ENCODE measurements at places on chromosomes 12 and 14.
A peak's percentile ranks its signal among the peaks of the same experiment; 100 is the strongest.

- no peak for DNase-seq
- H3K36me3 ChIP-seq = no peaks in the 10 kb centered on the region
- no peak overlapping the region for H3K4me3 ChIP-seq
- H3K27ac ChIP-seq = no peak overlapping the region
Measured at GRCh38 chr14:83940253-83940652, 1589.7 kb upstream of the FLRT2 start.

- H3K27me3 ChIP-seq = no peaks in the 10 kb centered on the region
- no peaks in the 10 kb centered on the region for H3K4me1 ChIP-seq
- no peaks in the 10 kb centered on the region for H3K36me3 ChIP-seq
- no peak overlapping the region for H3K27ac ChIP-seq
- no peak for DNase-seq
Measured at GRCh38 chr12:105705765-105706164, 375.3 kb downstream of the C12orf75 start.

DNA sequence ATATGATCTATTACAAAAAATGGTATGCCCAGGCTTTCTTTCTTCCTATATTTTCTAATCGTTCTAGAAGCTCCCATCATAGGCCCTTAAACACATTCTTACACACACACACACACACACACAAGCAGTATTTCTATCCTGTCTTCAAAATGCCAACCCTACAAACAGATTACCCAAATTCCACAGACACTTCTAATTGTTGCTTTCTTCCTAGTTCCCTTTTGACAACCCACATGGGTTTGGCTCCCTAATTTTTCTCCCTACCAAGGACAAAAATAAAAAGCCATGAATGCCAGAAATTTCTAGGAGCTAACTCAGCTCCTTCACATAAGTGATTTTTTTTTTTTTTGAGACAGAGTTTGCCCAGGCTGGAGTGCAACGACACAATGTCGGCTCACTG lies 60.3 kb upstream of the NTF3 start:
- H3K4me1 ChIP-seq = no peaks in the 10 kb centered on the region
- no peak overlapping the region for H3K4me3 ChIP-seq
- no peaks in the 10 kb centered on the region for H3K27me3 ChIP-seq
- no peaks in the 10 kb centered on the region for H3K36me3 ChIP-seq

DNA sequence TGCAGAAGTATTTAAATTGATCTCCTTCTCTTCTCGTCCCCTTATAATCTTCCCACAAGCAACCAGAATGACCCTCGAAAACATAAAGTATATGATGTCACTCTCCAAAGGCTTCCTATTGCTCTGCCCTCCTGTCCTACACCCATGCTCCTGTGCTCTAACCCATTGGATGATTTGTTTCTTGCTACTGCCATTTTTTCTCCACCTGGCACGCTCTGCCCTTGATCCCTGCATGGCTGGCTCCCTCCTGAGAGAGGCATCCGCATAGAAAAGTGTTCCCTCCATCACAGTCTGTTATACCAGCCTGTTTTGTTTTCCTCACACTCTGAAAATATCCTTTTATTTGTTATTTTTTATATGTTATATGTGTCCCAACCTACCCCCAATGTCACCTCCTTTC lies 19.8 kb downstream of the MYRFL start:
- H3K4me1 ChIP-seq = no peaks in the 10 kb centered on the region
- H3K4me3 ChIP-seq = no peak overlapping the region
- H3K36me3 ChIP-seq = no peaks in the 10 kb centered on the region
- no peaks in the 10 kb centered on the region for H3K27me3 ChIP-seq
- no peak overlapping the region for H3K27ac ChIP-seq

GRCh38 chr12:94230357-94230905 lies 82.1 kb downstream of the PLXNC1 start:
- H3K27ac ChIP-seq = no peak overlapping the region
- H3K4me3 ChIP-seq = no peak overlapping the region
- peaks cover 13% of the 10 kb centered on the region for H3K4me1 ChIP-seq
- no peak for DNase-seq

DNA sequence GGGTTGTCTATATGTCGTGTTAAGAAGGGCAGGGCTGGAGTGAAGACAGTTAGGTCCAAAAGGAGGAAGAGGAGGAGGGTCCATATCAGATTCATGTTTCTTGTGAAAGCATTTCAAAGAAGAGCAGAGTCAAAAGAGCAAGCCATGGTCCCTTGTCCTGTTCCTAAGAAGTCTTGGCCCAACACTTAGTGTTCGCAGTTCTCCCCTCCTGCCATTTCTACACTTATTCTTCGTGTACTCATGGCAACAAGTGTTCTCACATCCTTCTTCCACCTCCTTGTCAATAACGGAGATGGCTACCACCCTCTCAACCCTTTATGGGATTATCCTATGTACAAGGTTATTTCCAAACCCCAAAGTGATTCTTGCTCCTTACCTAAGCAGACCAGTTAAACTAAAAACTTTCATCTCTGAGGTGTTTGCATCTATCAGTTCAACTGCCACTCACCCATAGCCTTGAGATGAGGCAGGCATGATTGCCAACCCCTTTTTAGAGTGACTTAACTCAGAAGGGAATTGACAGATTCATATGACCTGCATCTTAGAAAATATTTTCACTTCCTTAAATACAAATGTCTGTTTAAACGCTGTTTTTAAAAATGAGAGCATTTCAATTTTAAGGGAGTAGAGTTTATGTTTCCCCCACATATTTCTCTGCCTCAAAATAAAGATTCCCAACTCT lies 19.8 kb upstream of the RNASE2 start:
- DNase-seq = no peak
- H3K36me3 ChIP-seq = no peaks in the 10 kb centered on the region
- H3K4me3 ChIP-seq = no peak overlapping the region
- H3K4me1 ChIP-seq = no peaks in the 10 kb centered on the region
- no peak overlapping the region for H3K27ac ChIP-seq

DNA sequence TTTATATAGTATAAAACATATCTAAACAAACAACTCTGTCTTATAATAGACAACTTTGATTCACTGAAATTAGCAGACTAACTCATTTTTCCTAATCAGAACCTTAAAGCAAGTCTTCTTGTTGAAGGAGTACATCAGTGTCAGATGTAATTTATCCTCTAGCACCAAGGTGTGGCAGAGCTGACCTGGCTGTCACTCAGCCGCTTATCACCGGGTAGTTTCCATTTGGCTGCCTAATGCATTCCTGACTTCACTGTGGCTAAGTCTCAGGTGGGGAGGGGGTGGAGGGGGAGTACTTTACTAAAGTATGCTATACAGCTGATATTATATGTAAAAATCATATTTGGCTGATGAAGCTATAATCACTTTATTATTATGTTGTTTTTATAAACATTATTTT lies 339.9 kb upstream of the RGS6 start:
- H3K27ac ChIP-seq = no peak overlapping the region
- no peaks in the 10 kb centered on the region for H3K36me3 ChIP-seq
- peaks cover 25% of the 10 kb centered on the region for H3K4me1 ChIP-seq
- no peak overlapping the region for H3K4me3 ChIP-seq

- no peak overlapping the region for H3K4me3 ChIP-seq
- no peak overlapping the region for H3K27ac ChIP-seq
- H3K4me1 ChIP-seq = no peaks in the 10 kb centered on the region
- no peaks in the 10 kb centered on the region for H3K27me3 ChIP-seq
- no peak for DNase-seq
Measured at GRCh38 chr12:130537051-130537450, 179.0 kb downstream of the RIMBP2 start.

GRCh38 chr14:32719601-32720000 lies 219.1 kb upstream of the NPAS3 start:
- no peak for DNase-seq
- no peaks in the 10 kb centered on the region for H3K4me1 ChIP-seq
- no peaks in the 10 kb centered on the region for H3K27me3 ChIP-seq
- H3K4me3 ChIP-seq = no peak overlapping the region

DNA sequence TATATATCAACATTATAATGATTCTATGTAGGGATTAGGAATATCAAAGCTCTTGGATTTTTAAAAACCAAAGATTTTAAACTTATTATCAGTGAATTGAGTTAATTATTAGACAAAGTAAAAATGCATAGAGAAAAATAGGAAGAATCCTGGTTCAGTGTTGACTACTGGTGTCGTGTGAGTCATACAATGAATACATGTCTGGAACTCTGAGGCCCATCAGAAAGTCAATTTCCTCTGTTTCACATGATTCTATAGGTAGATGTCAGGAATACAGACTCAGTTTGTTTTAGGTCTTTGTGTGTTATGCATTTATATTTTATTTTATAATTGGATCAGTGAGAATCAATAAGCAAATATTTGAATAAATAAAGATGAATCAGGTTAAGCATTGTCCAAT lies 84.5 kb upstream of the RTL1 start:
- no peaks in the 10 kb centered on the region for H3K4me1 ChIP-seq
- no peak overlapping the region for H3K27ac ChIP-seq
- H3K36me3 ChIP-seq = no peaks in the 10 kb centered on the region
- no peaks in the 10 kb centered on the region for H3K27me3 ChIP-seq

GRCh38 chr12:13980538-13981295 lies 685 bp downstream of the GRIN2B start:
- no peaks in the 10 kb centered on the region for H3K27me3 ChIP-seq
- no peak overlapping the region for H3K27ac ChIP-seq
- H3K4me3 ChIP-seq = no peak overlapping the region

- no peaks in the 10 kb centered on the region for H3K4me1 ChIP-seq
- H3K4me3 ChIP-seq = no peak overlapping the region
- no peaks in the 10 kb centered on the region for H3K27me3 ChIP-seq
- H3K36me3 ChIP-seq = no peaks in the 10 kb centered on the region
Measured at GRCh38 chr12:77841521-77841920, 10.8 kb downstream of the NAV3 start.

- peaks cover 58% of the 10 kb centered on the region for H3K4me1 ChIP-seq
- H3K36me3 ChIP-seq = no peaks in the 10 kb centered on the region
- no peak for DNase-seq
- H3K27me3 ChIP-seq = no peaks in the 10 kb centered on the region
- no peak overlapping the region for H3K27ac ChIP-seq
- no peak overlapping the region for H3K4me3 ChIP-seq
Measured at GRCh38 chr12:104737791-104738301, 220.2 kb downstream of the SLC41A2 start.

DNA sequence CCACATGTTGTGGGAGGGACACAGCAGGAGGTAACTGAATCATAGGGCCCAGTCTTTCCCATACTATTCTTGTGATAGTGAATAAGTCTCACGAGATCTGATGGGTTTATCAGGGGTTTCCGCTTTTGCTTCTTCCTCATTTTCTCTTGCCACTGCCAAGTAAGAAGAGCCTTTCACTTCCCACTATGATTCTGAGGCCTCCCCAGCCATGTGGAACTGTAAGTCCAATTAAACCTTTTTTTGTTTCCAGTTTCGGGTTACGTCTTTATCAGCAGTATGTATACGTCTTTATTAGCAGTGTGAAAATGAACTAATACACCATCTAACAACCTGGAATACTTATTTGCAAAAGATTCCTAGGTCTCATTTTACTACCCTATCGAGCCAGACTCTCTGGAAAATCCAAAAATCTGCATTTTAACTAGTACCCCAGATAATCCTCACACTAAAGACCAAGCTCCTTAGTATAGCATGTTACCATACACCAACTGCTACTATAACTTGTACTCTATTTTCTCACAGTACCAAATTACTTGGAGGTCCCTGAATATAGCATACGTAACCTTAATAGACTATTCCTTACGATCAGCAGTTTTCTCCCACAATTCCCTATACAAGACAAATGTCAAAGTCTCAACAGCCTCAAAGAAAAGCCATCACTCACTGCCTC lies 11.5 kb downstream of the GTF2A1 start:
- peaks cover 33% of the 10 kb centered on the region for H3K36me3 ChIP-seq
- no peaks in the 10 kb centered on the region for H3K4me1 ChIP-seq
- H3K27me3 ChIP-seq = no peaks in the 10 kb centered on the region
- no peak for DNase-seq

GRCh38 chr14:79375356-79375755 lies 835.9 kb downstream of the DIO2 start:
- DNase-seq = no peak
- no peaks in the 10 kb centered on the region for H3K36me3 ChIP-seq
- no peak overlapping the region for H3K27ac ChIP-seq
- H3K4me3 ChIP-seq = no peak overlapping the region
- H3K27me3 ChIP-seq = no peaks in the 10 kb centered on the region

DNA sequence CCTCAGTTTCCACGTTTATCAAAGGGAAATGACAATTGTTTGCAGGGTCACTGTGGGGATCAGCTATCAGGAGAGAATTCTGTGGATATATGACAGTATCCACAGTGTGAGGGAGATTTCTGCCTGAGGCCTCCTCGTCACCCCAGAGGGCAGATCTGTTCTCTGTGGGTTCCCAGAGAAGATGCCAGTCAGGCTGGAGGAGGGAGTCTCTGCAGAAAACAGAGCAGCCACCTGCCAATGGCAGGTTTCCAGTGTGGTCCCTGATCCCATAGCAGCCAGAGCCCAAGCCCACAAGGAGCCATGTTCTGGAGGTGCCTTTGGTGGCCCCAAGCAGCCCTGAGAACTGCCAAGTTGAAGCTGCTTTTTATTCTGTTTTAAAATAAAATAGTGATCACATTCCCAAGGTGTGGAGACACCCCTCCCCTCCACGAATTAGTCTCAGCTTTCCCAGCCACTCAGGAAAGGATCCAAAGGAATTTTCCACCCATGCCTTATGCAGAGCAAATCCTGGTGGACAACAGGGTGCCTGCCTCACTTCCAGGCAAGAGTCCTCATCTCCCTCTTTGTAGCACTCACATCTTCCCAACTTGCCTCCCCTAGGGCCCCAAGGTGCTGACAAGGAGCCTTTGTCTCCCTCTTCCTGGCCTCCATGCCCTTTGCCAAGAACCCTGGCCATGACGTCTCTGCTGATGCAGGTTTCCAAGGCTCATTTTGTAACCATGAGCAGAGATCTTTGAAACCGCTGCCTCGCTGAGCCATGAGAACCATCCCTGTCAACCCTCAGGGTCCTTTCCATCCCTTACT lies 20.4 kb downstream of the CMKLR1 start:
- peaks cover 10% of the 10 kb centered on the region for H3K4me1 ChIP-seq
- no peak for DNase-seq
- H3K27ac ChIP-seq = no peak overlapping the region

- no peaks in the 10 kb centered on the region for H3K4me1 ChIP-seq
- H3K27ac ChIP-seq = no peak overlapping the region
- no peak overlapping the region for H3K4me3 ChIP-seq
- DNase-seq = no peak
- no peaks in the 10 kb centered on the region for H3K36me3 ChIP-seq
Measured at GRCh38 chr12:97131220-97131981, 224.3 kb downstream of the NEDD1 start.

DNA sequence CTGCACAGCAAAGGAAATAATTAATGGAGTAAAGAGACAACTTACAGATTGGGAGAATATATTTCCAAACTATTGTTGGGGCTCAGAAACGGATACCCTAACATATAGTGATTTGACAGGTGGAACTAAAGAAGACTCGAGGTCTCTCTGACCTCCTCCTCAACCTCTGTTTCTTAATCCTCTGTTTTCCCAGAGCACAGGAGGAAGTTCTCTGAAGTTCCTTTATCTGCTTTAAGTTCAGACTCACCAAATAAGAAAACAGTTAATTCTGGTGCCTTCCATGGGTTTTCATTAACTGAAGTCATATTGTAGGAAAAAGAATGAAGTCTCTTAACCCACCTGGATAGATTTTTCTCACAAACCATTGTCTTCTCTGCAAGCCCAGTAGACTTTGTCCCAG lies 29.2 kb downstream of the CLEC2D start:
- no peak overlapping the region for H3K27ac ChIP-seq
- no peaks in the 10 kb centered on the region for H3K27me3 ChIP-seq
- H3K36me3 ChIP-seq = peaks cover 22% of the 10 kb centered on the region
- peaks cover 42% of the 10 kb centered on the region for H3K4me1 ChIP-seq
- no peak for DNase-seq
- H3K4me3 ChIP-seq = no peak overlapping the region

- H3K27me3 ChIP-seq = no peaks in the 10 kb centered on the region
- H3K4me3 ChIP-seq = no peak overlapping the region
- DNase-seq = peak; percentile 74
- peaks cover 5% of the 10 kb centered on the region for H3K4me1 ChIP-seq
- peaks cover 27% of the 10 kb centered on the region for H3K36me3 ChIP-seq
- no peak overlapping the region for H3K27ac ChIP-seq
Measured at GRCh38 chr12:55996201-55996714, 818 bp upstream of the SUOX start.
